ENCODE measurements at places on chromosomes 5 and 9.
A peak's percentile ranks its signal among the peaks of the same experiment; 100 is the strongest.

DNA sequence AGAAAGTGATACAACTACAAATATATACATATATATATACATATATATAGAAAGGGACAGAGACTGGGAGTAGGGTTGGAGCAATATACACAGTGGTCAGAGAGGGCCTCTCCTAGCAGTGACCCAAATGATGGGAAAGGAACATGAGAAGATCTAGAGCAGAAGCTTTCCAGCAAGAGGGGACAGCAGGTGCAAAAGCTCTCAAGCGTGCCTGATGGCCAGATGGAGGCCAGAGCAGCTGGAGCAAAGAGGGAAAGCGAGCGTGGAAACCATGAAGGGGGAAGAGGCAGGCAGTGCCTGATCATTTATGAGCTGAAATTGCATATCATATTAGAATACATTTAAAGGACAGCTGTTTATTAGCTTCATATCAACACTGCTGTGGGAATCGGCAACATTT is 7.6 kb upstream of the GRPEL2 start:
- DNase-seq, result peak; percentile 66

DNA sequence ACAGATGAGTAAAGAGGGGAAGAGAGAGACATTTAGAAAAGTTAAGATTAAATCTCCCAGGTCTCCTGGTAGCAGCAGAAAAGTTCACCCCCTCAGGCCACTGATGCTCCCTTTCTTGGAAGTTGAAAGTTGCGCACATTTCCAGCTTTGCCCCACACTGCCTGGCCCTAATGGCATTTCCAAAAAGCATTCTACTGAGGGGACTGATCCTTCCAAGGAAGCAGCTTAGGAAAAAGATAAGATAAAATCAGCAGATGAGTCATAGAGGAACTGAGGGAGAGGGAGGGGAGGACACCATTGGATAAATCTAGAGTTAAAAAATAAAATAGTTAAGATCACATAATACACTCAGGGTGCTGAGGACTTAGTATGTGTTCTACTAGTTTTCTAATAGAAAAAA is 67.6 kb upstream of the SLC12A2 start:
- no peak for DNase-seq

- DNase-seq, result no peak
Observed at GRCh38 chr9:16062542-16063240, 509.8 kb downstream of the CCDC171 start.

- DNase-seq, result no peak
Observed at GRCh38 chr5:142670804-142671203, 15.1 kb downstream of the FGF1 start.

- DNase-seq, result peak; percentile 35
Observed at GRCh38 chr5:142748568-142749249, 21.5 kb upstream of the ARHGAP26 start.

DNA sequence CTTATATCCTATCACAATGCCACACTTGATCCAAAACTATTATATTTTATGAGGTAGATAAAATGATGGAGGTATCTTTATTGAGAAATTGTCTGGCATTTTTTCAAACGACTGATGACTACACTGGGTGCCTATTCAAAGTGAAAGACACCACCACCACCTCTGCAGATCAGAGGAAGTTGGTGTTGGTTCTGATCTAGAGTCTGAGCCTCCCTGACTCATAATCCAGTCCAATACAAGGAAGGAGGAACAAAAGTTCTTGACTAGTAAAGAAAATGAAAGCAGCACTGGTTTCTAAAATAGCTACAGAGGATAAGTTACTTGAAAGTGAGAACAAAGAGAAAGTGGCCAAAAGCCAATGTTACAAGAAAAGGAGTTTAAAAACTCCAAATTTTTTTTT is 139.9 kb downstream of the RFX3 start:
- no peak for DNase-seq

DNA sequence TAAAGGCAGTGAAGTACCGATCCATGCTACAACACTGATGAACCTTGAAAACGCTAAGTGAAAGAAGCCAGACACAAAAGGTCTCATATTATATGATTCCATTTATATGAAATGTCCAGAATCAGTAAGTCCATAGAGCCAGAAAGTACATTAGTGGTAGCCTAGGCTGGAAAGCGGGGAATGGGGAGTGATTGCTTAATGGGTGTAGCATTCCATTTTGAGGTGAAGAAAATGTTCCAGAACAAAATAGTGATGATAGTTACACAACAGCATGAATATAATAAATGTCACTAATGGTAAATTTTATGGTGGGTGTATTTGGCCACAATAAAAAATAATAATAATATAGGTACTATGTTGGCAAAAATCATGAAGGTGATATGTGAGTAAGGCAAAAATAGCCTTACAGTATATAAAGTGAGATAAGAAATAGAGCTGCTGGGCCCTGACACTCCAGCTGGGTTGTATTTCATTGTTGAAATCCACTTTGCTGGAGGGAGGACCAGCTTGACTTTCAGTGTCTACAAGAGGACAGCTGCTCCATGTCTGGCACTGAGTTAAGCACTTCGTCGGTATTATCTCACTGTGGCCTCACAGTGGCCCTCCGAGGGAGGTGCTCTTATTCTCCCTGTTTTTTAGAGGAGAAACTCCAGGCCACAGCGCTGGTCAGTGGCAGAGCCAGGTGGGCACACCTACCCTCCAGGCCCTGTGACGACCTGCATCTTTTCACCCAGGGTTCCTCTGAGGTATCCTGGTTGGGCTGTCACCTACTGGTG is 22.4 kb upstream of the ANGPTL2 start:
- DNase-seq, result peak; percentile 79
